ENCODE measurements at places on chromosomes 16 and 17.

DNA sequence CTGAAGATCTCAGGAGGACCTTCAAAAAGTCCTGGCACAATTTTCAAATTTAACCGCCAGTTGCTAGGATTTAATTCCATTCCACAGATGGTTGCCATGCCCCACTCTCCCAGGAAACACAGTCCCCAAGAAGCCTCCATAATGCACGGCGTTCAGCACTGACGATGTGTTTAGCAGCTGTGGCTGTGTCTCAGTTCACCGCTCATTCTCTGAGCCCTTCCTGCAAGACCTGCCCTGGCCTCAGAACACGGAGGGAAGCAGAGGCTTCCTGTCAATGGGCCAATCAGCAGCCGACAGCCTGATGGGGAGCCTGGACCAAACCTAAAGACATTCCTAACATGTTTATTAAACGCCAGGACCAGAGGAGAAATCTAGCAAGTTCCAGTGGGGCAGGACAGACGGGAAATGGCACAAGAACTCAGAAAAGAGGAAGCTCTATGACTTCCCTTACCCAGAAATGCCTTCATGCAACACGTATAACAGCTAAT lies 4.9 kb downstream of the MYLK3 start:
- no peak for DNase-seq

DNA sequence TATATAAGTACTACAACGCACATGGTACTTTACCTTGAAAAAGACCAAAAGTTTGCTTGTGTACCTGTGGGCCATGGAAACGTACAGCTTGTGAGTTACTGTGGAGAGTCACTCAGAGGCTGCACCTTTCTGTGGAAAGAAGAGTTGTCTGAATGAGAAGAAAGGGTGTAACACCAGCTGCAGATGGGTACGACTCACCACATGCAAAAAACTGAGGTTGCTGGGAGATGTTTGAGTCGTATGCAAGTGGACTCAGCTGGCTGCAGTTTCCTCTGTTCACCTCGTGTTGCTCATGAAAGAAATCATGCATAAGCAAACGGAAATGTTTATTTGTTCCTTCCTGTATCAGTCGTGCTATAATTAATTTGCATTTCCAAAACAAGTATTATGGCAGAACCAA lies 22.4 kb upstream of the DYNLRB2 start:
- DNase-seq, result no peak

- no peak for DNase-seq
Observed at GRCh38 chr17:48615047-48615962, at the start of gene HOXB8. TSS of gene HOXB8 (minus strand) at chr17:48615292. CDS start at chr17:48614704, 588 bp downstream.

DNA sequence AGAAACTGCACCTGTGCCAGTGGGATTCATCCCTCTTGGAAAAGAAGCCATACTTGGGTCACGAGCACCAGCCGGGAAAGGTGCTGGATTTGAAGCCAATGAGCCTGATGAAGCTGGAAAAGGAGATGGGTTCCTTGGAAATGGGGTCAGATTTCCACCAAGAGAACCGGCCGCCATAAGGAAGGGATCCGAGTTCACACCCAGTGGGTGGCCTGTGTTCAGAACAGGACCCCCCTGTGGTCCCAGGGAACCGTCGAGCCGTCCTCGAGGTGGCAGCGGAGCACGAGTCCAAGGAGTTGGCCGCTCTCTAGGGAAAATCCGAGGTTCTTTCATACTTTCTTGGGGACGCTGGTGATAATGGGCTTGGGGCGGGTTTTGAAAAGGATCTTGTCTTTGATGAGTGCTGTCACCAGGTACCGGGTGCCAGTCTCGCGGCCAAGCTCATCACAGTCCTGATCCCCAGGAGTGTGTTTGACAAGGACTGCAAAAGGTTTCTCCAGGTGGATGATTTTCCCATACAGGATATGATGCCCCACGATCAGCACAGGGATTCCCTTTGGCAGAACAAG lies 12.2 kb downstream of the CHTF8 start:
- DNase-seq, result no peak

DNA sequence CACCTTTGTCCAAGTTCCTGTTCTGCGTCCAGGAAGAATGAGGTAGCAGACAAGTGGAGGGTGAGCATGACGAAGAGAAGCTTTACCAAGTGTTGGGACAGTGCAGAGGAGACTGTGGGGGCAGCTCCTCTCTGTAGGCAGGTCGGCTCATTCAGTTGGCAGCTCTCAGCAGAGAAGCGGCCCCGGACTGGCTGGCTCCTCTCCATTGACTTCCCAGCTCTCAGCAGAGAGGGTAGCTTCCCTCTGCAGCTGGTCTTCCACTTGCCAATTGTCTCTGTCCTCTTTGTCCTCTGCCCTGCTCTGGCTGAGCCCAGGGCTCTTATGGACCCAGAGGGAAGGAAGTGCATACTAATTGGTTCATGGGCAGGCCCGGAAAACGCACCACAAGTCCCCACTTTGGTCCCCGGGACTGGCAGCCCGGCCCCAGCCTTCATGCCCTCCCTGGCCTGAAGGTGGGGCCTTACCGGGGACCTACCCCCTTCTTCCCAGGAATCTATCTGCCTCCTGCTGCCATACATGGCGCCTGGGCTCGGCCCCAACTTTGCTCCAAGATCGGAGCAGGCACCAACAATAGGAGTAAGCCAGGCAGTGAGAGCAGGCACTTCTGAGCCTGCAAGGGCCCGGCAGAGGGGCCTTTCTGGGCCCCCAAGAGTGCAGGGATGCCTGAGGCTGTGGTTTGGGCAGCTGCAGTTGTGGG lies 10.1 kb downstream of the KCTD5 start:
- no peak for DNase-seq

DNA sequence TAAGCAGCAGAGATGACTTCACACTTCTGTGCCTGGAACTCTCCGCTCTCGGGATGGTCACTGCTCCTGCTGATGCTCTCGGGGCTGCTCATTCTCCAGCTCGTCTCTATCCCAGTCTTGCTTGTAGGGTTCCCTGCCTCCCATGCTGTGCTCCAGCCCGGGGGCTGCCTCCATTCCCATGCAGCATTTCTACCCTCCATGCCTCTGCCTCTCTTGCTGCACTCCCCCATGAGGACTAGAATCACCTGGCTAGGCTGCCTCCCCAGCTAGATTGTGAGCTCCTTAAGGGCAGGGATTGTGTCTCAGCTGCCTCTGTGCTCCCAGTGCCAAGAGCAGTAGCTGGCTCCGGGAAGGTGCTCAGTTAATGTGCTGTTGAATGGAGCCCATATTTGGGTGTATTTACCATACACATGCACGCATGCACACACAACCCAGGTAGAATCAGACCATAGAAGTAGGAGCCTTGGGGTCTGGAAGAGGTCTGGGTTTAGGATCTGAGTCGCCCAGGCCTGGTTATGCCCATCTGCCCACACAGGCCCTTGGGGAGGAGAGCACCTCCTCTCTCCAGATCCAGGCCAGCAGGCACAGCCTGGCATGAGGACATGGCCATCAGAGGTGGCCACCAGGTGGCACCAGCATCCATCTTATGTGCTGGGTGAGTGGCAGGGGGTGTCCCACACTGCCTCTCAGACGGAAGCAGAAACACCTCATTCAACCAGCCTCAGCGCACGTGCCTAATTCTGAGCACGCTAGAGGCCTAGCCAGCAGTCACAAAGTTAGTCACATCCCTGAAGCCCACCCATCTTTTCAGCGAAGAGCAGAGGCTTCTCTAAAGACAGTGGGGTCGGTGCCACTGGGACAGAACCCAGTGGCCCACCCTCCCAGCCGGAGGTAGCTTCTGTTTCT lies 9.3 kb downstream of the GIT1 start:
- peak; percentile 90 for DNase-seq

DNA sequence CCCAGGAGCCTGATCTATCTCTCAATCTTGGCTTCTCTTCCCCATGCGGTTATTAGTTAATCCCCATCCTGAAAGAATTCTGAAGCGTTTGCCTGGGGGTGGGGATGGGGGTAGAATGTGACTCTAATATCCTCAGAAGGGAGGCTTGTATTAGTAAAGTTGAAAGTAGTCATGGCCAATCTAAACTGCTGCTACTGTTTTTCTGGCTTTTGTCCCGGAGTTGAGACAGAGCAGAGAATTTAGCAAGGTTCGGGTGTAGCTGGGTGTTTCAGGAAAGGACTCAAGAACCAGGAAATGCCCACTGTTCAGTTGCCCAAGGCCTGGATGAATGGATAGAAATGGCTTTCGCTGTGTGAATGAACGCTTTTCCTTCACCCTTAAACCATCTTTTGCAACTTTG lies 17.6 kb upstream of the ITGAM start:
- no peak for DNase-seq

DNA sequence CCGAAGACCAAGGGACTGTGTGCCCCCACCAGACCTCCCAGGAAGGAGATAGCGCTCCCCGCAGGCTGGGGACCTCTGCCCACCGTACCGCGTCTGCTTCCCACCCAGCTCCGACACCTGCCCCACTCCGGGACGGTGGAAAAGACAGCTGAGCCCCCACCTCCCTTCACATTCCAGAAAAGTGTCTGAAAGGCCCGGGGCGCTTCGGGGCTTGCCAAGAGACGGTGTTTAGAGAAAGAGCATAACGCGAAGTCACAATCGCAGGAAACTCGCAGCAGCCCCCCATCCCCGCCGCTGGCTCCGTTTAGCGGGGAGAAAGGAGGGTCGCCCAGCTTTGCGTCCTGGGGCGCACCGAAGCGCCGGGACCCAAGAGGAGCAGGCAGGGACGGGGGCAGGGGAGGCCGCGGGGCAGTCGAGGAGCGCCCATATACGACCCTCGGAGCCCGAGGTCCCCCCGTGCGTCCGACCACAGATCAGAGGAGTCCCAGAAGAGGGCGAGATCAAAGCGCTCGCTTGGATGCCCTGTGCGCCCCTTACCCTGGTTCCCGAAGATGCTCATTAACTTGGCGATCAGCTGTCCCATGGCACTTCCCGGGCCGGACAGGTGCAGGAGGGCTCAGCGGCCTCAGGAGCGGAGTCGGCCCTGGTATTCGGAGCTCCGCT lies 652 bp downstream of the ARL5C start:
- DNase-seq, result no peak

GRCh38 chr17:68495081-68495480 lies 17.1 kb upstream of the PRKAR1A start:
- no peak for DNase-seq

DNA sequence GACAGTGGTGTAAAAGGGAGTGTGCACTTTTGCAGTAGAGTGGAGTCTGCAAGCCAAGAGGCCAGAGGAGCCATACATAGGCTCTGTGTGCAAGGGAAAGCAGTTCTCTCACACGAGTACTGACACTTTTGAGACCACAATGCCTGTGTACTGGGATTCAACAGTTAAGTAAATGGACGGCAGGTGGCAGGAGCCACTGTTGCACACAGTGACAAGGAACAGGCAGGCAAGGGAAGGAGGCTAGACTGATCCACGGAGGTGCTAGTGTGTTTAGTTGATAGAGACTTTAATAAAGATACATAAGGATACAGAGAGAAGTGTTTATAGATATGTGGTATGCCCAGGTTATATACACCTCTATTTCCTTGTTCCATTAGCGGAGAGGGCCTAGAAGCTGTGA lies 67.0 kb downstream of the MPRIP start:
- no peak for DNase-seq
